Activated T-cell treated with anti-CD3 and anti-CD28 coated beads, Interleukin-2, amount 50 U/mL, for 48 hours (primary cell): ENCODE measurements at places on chromosomes 7 and 10.

- no peak for DNase-seq
Observed at GRCh38 chr10:127458016-127458810, 90.9 kb upstream of the NPS start.

DNA sequence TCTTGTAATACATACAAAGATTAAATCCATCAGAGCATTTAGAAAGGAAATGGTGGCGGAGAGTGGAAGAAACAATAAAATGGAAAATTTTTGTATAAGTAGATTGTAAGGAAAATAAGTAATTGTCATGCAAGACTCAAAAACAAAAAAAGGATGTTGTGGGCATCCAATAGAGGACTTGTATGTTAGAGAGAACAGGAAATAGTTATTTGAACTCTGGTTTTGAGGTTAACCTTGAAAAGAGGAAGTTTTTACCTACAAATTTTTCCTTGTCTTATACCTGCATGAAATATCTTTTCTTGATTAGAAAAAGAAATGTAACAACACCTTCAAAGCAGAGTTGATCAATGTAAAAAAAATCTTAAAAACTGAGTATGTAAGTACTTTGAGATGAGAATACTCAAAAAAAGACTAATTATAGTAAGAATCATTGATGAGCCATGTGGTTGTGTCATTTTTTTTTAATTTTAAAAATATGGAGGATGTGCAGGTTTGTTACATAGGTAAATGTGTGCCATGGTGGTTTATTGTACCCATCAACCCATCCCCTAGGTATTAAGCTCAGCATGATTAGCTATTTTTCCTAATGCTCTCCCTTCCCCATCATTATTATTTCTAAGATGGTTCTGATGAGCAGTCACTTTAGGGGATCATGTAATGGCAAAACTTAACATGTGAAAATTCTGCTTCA is 11.9 kb downstream of the TMEM106B start:
- DNase-seq = no peak

GRCh38 chr10:121340271-121340831 is 257.9 kb downstream of the FGFR2 start:
- no peak for DNase-seq

GRCh38 chr10:108166401-108166800 is 1001.9 kb upstream of the SORCS1 start:
- DNase-seq = no peak

- no peak for DNase-seq
Observed at GRCh38 chr7:135653340-135654080, 8.8 kb upstream of the STMP1 start.

DNA sequence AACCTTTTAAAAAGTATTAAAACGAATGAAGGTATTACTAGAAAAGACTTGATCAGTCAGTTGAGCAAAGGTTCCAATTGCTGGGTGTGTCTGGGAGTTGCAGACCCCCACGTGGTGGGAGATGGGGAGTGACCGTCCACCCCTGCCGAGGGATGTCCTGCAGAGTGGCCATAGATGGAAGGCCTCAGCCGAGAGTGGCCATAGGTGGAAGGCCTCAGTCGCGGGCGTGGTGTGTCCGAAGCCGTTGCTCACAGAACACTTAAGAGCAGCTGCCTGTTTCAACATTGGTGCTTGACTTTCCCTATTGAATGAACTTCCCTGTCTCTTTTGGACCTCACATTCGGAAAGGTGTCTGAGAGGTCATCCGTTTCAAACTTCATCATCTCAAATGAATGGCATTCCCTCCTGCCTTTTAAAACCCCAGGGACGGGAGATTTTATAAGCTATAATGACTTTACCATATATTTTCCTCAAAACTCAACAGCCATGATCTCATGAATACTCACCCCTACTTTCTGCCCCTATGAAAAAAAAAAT is 69.4 kb downstream of the CAMK1D start:
- no peak for DNase-seq

DNA sequence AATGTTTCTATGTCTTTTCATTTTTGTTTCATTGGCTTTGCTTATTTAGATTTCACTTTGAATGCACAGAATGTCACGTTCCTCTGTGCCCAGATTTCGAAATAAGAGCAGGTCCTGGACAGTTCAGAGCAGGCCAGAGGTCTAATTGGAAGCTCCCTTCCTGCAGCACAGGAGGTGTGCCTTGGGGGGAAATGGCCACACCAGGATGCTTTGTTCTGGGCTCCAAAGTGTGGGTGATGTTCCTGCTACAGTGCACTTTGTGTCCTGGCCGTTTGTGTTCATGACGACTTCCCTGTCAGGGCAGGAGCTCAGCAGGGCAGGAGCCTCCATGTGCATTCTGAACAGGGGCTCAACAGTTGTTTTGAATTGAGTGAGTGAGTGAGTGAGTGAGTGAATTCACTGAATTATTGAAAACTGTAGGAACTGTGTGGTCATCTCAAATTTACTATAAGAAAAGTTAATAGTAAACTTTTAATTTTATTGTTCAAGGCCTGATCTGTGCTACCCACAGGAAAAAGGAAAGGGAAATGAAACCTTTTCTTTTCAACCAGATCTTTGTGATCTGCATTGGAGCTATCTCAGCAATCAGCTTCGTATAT is 109.5 kb upstream of the GJD4 start:
- no peak for DNase-seq

DNA sequence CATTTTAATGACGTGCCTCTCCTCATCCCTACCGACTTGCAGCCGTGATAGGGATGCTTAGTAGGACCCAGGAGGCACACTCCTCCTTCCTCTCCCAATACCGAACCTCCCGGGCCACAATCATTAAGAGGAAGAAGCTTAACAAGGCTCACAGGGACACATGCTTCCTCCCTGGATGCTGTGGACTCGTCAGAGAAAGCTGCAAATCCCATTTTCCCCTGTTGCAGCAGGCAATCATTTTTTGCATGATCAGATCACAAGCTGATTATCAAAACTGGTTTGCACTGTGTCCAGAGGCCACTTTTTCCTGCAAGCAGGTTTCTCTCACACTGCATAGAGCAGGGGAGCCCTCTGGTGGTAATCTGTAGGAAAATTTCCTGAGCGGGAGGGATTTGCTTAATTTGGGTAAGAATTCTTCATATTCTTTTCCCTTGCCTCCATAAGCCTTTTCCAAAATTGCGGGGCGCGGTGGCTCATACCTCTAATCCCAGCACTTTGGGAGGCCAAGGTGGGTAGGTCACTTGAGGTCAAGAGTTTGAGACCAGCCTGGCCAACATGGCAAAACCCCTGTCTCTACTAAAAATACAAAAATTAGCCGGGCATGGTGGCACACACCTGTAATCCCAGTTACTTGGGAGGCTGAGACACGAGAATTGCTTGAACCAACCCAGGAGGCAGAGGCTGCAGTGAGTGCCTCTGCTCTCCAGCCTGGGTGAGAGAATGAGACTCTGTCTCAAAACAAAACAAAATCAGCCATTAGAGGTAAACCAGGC is 16.1 kb upstream of the LAMB4 start:
- DNase-seq = peak; percentile 62

DNA sequence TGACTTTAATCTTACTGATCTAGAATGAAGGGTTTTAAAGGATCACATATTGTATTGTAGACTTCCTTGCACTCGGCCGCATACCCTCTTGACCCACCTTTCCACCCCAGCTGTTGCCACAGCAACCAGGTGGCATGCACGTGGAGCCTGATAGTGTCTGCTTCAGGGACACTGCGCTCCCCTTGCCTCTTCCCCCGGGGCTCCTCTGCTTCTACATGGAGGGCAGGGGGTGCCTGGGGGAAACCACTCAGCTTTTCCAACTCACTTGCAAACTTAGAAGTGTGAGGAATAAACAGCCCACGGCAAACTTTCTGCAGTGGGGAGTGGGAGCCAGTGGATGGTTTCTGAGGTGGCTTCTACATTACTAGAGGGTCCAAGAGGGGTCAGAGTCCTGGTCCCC is 458.6 kb downstream of the PLXNA4 start:
- DNase-seq = no peak

- no peak for DNase-seq
Observed at GRCh38 chr10:77267703-77268675, 369.6 kb downstream of the KCNMA1 start.

GRCh38 chr7:45294559-45294958 is 137.0 kb downstream of the RAMP3 start:
- no peak for DNase-seq

GRCh38 chr7:88243345-88243909 is 23.6 kb upstream of the SRI start:
- DNase-seq = no peak

DNA sequence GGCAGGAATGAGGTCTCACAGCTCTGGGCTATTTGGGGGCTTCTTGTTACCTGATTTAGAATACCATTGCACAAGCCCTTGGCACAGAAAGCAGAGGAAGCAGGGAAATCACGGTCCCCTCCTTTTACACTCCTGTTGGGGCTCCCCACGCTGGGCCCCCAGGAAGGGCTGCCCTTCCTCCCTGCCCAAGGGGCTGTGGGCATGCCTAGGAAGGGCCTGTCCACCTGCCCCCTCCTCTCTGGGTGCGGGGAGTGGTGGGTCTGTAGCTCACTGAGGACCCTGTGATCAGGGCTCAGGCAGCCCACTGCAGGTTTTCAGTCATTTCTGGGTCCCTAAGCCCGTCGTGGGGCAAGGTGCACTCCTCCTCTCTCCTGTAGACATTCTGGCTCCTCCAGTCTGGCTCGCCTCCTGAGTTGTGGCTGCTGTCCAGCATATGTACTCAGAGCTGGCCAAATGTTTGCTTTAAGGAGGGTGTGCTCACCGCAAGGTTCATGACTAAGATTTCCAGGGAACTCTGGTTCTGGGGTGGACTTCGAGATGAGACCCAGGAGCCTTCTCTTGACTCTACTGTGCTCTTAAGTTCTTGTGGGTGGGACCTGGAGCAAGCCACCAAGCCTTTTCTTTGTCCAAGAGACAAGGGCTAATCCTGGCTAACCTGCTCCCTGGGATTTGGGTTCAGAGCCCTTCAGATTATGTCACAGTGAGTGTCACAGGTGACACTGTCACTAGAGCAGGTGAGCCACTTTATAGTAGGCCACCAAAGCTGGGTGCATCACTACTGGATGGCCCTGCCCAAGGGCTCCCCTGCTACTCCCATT is 56.0 kb downstream of the TACR2 start:
- no peak for DNase-seq

GRCh38 chr7:137762334-137762733 is 84.4 kb downstream of the DGKI start:
- DNase-seq = no peak

DNA sequence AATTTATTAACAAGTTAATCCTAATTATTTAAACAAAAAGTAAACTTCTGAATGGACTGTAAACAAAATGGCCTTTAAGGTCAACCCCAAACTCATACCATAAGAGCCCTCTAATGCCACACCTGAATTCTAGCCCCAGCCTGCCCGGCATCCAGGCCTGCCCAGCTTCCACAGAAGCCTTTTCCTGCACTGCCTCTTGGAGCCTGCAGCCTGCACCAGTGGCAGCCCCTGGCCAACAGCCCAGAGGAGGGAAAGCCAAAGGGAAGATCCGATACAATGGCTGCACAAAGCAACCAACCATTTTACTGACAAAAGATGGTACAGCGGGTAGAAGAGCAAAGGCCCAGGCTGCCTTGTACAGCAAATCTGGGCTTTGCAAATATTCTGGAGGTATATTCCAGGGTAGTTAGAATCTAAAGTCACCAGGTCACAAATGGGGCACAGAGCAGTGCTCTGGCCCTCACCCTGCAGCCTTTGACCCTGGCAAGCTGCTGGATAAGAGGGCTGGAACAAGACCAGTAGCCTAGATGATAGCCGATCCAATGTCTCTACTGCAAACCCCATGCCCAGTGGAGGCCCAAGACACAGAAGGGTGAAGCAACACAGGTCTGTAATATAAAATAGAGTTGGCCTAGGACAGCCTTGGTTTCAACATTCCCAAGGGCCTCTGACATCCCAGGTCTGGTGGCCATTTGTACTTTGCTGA is 12.5 kb upstream of the CH25H start:
- DNase-seq = no peak

GRCh38 chr10:31947144-31947926 is 18.7 kb upstream of the ARHGAP12 start:
- DNase-seq = no peak

GRCh38 chr7:29547421-29547820 is 16.2 kb upstream of the PRR15 start:
- DNase-seq = no peak

DNA sequence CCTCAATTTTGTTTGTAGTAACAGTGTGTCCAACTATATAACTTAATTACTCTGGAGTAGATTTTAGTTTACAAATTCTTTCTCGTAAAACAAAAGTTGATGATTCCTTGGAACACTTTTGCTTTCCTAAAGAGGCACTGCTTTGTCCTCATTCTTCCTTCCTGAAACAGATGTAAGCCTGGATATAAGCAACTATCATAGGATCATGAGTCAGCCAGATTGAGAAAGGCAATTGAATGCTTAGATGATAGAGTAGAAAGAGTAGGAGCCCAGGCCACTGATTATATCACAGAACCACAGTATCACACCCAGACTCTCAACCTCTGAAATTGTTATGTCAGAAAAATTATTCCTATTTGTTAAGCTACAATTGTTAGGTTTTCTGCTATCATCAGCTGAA is 69.9 kb downstream of the TMEM106B start:
- no peak for DNase-seq

DNA sequence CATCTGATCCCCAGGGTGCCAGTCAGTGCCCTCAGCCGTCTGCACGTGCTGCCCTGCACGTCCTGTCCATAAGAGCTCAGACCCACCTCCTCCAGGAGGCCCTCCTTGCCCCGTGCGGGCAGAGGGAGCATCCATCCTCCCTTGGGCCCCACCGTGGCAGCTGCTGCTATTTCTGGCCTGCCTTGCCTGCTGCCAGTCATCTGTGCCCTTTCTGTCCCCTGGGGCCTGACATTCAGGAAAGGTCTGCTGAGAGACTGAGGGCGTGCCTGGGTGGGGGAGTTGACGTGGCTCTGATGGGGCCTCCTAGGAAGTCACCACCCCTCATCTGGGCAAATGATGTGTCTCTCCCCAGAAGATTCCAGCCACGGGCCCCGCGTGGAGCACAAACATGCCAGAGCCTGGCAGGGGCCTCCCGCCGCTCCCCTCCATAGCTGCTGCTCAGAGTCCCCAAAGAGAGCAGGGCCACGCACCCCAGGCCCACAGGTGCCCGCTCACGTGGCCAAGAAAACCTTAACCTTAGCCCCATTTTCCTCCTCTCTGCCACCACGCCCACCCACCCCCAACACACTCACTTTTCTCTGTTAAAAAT is 21.8 kb downstream of the DPYSL4 start:
- DNase-seq = no peak

DNA sequence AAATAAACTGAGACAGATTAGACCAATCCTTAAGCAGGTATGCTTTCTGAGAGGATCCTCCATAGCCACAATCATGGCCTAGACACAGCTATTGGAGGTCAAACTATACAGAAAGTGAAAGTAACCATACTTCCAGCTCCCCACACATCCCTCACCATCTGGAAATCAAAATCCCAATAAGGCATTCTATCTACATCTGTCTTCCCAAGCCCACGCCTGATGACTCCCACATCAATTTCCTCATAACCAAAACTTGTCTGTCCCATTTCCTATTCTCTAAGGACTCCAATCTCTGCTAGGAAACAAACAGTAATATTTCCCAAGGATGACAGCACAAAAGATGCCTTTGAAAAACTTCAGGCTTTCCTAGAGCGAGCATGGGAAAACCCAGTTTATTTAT is 247.3 kb upstream of the HPS1 start:
- DNase-seq = no peak
